RWPE2 (cell line): ENCODE measurements at places on chromosomes 4 and X.

- no peak for DNase-seq
Observed at GRCh38 chrX:15790769-15791290, 546 bp downstream of the ZRSR2 start.

DNA sequence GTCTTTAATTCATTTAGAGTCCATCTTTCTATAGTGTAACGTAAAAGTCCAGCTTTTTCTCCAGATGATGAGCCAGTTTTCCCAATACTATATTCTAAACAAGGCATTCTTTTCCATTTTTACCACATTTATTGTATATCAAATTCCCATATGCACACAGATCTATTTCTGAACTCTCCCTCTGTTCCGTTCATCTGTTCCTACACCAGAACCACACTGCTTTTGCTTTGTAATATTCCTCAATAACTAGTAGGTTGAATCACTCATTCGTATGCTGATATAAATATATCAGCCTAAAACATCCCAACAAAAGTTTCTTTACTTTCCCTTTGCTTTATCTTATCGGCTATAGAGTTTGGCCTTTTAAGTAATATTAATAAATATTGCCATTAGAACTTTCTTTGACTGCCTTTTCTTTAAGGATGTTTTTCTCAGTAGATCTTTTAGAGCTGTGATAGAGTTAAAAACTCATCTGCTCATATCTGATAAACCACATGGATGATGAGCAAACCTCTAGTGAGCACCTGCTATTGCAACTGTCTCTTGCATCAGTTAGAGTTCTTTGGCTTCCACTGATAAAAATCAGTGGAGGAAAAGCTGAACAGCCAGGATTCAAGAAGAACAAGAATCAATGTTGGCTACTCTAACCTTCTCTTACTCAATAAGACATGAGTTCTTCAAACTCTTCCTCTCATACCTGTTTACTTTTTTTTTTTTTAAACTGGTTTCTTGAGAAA lies 13.1 kb upstream of the RPL34 start:
- no peak for DNase-seq

GRCh38 chr4:181508601-181509000 lies 734.6 kb upstream of the TENM3 start:
- no peak for DNase-seq

- no peak for DNase-seq
Observed at GRCh38 chr4:65976287-65976686, 306.0 kb upstream of the EPHA5 start.

GRCh38 chr4:68176904-68177303 lies 47.2 kb upstream of the TMPRSS11F start:
- no peak for DNase-seq

GRCh38 chrX:134371133-134371532 lies 88.8 kb upstream of the HPRT1 start:
- DNase-seq, result no peak

DNA sequence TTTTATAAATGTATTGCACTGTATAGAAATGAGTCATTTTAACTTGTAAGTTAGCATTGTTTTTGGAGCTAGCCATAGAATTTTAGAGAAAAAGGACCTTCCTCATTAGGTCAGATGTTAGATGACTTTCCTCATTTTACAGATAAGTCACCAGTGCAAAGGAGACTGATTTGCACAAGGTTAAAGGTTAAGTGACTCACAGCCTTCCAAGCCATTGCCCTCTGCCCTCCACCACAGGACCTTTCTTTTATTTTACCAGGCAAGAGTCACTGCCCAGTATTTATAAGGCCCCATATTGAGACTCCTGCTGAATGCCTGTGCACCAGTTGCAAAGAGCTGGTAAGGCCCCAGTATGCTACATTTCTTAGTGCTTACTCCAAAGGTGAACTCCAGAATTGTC lies 4.2 kb upstream of the ABCG2 start:
- no peak for DNase-seq

DNA sequence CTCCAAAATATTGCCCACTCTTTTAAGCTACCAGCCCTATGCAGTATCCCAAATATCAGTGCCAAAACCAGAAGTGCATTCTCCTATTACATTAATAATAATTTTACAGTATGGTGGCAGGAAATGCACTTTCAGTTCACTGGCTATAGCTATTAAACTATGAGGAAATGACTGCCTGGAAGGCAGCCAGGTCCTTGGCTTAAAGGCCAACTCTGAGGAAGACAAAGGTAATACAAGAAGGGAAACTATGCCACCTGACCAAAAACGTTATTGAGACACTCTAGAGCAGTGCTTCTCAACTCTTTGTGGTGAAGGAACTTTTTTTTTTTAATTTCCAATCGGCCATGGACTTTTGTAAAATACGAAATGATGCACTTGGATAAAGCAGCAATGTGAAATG lies 133.6 kb upstream of the VAMP7 start:
- DNase-seq, result no peak
